ENCODE measurements at places on chromosomes 2 and 18. TPM values are rescaled to one million over a fixed set of nuclear protein-coding genes. Genes with fewer than 3 reads are reported as not detected.

Gene MATN3
- not detected for total RNA-seq

Gene GPBAR1
- total RNA-seq: 0.71 TPM

DNA sequence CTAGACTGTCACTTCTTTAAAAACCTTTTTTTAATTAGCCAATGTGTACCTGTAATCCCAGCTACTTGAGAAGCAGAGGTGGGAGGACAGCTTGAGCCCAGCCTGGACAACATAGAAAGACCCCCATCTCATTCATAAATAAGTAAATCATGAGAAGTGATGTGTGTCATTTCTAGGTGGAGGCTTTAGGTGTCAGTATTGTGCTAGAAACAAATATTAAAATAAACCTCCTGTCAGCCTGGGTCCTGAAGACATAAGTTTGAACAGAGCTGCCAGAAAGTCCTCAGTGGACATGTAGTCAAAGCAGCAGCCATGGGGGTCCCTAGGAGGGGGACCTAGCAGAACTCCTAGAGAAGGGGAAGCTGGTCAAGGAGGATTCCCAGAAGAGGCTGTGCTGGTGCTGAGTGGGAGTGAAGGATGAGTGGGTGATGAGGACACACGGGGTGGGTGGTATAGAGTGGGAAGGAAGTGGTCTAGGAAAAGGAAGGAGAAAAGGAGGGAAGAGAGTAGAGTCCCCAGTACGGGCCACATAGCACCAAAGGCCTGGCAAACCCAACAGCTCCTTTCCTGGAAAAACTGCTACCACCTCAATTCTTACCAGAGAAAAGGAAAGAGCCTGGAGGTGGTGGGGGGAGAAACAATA, 316.6 kb upstream of the NCKAP5 start:
- H3K4me1 ChIP-seq: peaks cover 4% of the 10 kb centered on the region
- peaks cover 24% of the 10 kb centered on the region for H3K27me3 ChIP-seq
- no peak overlapping the region for H3K4me3 ChIP-seq
- DNase-seq: no peak
- H3K36me3 ChIP-seq: no peaks in the 10 kb centered on the region

DNA sequence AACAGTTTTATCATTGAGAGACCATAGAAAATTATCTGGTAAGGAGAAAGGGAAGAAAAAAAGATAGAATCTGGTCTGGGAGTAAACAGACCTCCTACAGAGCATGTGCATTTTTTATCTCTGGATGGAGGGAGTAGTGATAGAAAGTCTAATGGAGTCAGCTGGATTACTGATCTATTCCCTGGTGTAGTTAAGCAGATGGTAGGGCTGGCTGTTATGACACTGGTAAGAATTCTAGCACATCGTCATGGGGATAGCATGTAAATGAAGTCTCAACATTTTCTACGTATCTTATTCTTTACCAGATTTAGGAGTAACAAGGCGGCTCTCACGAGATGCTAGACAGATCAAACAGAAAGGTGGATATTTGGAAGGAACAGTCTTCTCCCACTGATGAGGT, 407.4 kb downstream of the NRXN1 start:
- no peaks in the 10 kb centered on the region for H3K36me3 ChIP-seq
- no peaks in the 10 kb centered on the region for H3K4me1 ChIP-seq
- H3K27me3 ChIP-seq: no peaks in the 10 kb centered on the region
- no peak for DNase-seq
- no peak overlapping the region for H3K4me3 ChIP-seq
- H3K27ac ChIP-seq: no peak overlapping the region

DNA sequence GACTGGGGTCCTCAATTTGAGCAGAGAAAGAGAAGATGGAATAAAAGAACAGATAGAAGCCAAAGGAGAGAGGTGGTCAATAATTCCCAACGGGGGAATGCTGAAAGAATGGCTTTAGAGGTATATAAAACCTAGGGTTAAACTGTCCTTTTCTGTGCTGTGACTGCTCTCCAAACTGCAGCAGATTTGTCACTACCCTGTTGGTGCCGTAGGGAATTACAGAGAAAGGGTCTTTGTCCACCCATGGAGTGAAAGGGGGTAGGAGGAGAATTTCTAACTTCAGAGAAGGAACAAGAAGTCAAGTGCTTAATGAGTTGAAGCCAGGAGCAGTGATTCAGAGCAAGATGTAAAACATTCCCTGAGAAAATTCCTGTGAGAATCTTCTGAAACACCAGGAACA, 486.5 kb downstream of the NUP35 start:
- no peak overlapping the region for H3K27ac ChIP-seq
- H3K27me3 ChIP-seq: no peaks in the 10 kb centered on the region
- H3K4me1 ChIP-seq: no peaks in the 10 kb centered on the region
- no peak overlapping the region for H3K4me3 ChIP-seq

GRCh38 chr2:206390181-206390580, 53.2 kb upstream of the ADAM23 start:
- no peak overlapping the region for H3K27ac ChIP-seq
- H3K4me3 ChIP-seq: no peak overlapping the region
- no peaks in the 10 kb centered on the region for H3K36me3 ChIP-seq
- no peaks in the 10 kb centered on the region for H3K4me1 ChIP-seq
- peaks cover 3% of the 10 kb centered on the region for H3K27me3 ChIP-seq
